ENCODE measurements at places on chromosomes 11 and 22. TPM values are rescaled to one million over a fixed set of nuclear protein-coding genes. Genes with fewer than 3 reads are reported as not detected.

TIMP3 gene
- 91.6 TPM for total RNA-seq

KCNC1 gene
- total RNA-seq, result not detected

BDNF gene
- 2.1 TPM for total RNA-seq

MPPED1 gene
- total RNA-seq, result not detected

TLCD5 gene
- total RNA-seq, result 4.0 TPM

CRYBA4 gene
- not detected for total RNA-seq

PLXNB2 gene
- 56.3 TPM for total RNA-seq

CUL5 gene
- total RNA-seq, result 45.8 TPM

MOGAT2 gene
- not detected for total RNA-seq

ARRB1 gene
- 62.9 TPM for total RNA-seq

BAD gene
- total RNA-seq, result 52.6 TPM

GLYAT gene
- not detected for total RNA-seq

GALR3 gene
- not detected for total RNA-seq

SNU13 gene
- 111 TPM for total RNA-seq

OR52I1 gene
- not detected for total RNA-seq

LRRC74B gene
- total RNA-seq, result under 0.01 TPM

LARGE2 gene
- not detected for total RNA-seq

SLC5A1 gene
- under 0.01 TPM for total RNA-seq

TMEM191B gene
- total RNA-seq, result 0.33 TPM

ANO5 gene
- total RNA-seq, result 11.6 TPM

EFCAB6 gene
- total RNA-seq, result 0.33 TPM

CST6 gene
- not detected for total RNA-seq

GRIA4 gene
- total RNA-seq, result not detected

OR8D1 gene
- not detected for total RNA-seq

VPREB1 gene
- total RNA-seq, result not detected

DUSP8 gene
- 0.67 TPM for total RNA-seq

POTEH gene
- not detected for total RNA-seq

TECTA gene
- total RNA-seq, result 0.73 TPM

PKDREJ gene
- not detected for total RNA-seq

ZNF280A gene
- total RNA-seq, result 1.2 TPM

C22orf31 gene
- not detected for total RNA-seq

GPR83 gene
- total RNA-seq, result under 0.01 TPM

TTC36 gene
- total RNA-seq, result 0.36 TPM

CASP5 gene
- total RNA-seq, result not detected

UVRAG gene
- total RNA-seq, result 30.6 TPM

MLC1 gene
- not detected for total RNA-seq

PVALB gene
- total RNA-seq, result not detected

CCDC73 gene
- total RNA-seq, result under 0.01 TPM

PITPNM1 gene
- 14.0 TPM for total RNA-seq

C11orf16 gene
- not detected for total RNA-seq

CALCA gene
- not detected for total RNA-seq

GUCY1A2 gene
- under 0.01 TPM for total RNA-seq

GNAZ gene
- total RNA-seq, result 2.0 TPM

BRSK2 gene
- total RNA-seq, result 0.69 TPM

MMP10 gene
- total RNA-seq, result not detected
